Transverse colon (tissue), 4 donors: ENCODE measurements at places on chromosomes 3 and 15. TPM values are rescaled to one million over a fixed set of nuclear protein-coding genes. Genes with fewer than 3 reads are reported as not detected.

- H3K4me3 ChIP-seq: no peak overlapping the region
- no peak for DNase-seq
- no peak overlapping the region for H3K27ac ChIP-seq
- H3K27me3 ChIP-seq: no peaks in the 10 kb centered on the region
- H3K4me1 ChIP-seq: no peaks in the 10 kb centered on the region
Observed at GRCh38 chr15:81814882-81815455, 230.8 kb downstream of the MEX3B start.

GRCh38 chr15:41999290-42000285, 21.3 kb downstream of the PLA2G4E start:
- H3K4me3 ChIP-seq: no peak overlapping the region
- no peaks in the 10 kb centered on the region for H3K4me1 ChIP-seq
- no peak for DNase-seq

- no peaks in the 10 kb centered on the region for H3K36me3 ChIP-seq
- no peaks in the 10 kb centered on the region for H3K27me3 ChIP-seq
- no peak overlapping the region for H3K27ac ChIP-seq
- H3K4me3 ChIP-seq: no peak overlapping the region
- H3K4me1 ChIP-seq: no peaks in the 10 kb centered on the region
Observed at GRCh38 chr3:17808994-17809393, 66.6 kb upstream of the TBC1D5 start.

DNA sequence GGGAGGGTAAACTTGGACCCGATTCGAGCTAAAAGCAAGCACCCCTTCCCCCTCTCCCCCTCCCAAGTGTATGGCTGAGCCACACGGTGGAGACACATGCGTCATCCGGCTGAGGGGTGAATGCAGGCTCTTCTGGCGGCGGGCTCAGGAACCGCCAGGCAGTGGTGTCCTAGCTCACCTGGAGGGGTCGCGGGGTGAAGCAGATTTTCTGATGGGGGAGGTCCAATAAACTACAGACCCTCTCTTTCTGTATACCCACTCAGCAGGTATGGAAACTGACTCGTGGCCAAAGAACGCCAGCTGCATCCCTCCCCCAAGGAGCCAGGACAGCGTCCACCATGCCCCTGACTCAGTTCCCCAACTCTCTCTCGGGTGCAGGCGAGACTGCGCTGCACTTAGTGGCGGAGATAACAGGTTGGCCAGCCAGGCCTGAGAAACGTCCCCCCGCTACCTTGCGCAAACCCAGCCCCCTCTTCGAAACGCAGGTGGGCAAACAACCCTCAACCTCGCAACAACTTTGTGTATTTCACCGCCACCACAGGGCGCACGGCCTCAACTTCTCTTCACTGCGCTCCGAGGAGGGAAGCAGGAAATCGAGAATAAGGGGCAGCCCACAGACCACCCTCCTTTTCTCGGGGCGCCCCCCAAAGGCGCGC, 1.3 kb downstream of the MAGI1 start:
- H3K36me3 ChIP-seq: no peaks in the 10 kb centered on the region
- H3K4me1 ChIP-seq: peaks cover 15% of the 10 kb centered on the region
- peak overlapping the region; percentile 72 for H3K4me3 ChIP-seq

DNA sequence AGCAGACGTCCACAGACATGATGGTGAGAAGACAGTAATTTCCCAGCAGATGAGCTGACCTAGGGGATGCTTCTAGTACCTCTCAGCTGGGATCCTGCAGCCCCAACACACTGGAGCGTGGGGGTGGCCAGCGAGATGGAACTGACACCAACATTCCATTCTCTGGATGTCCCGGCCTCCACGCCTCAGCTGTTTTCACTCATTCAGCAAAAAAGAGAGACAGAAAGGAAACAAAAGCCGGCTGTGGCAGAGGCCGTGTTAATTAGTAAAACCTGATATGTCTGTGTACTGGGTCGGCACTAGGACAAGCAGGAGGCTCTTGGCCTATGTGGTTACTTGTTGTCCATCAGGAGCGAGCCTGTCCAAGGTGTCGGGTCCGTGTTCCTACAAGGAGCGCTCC, 82.6 kb upstream of the MYZAP start:
- peaks cover 10% of the 10 kb centered on the region for H3K4me1 ChIP-seq
- H3K36me3 ChIP-seq: no peaks in the 10 kb centered on the region
- no peak for DNase-seq
- no peaks in the 10 kb centered on the region for H3K27me3 ChIP-seq
- H3K4me3 ChIP-seq: no peak overlapping the region

DNA sequence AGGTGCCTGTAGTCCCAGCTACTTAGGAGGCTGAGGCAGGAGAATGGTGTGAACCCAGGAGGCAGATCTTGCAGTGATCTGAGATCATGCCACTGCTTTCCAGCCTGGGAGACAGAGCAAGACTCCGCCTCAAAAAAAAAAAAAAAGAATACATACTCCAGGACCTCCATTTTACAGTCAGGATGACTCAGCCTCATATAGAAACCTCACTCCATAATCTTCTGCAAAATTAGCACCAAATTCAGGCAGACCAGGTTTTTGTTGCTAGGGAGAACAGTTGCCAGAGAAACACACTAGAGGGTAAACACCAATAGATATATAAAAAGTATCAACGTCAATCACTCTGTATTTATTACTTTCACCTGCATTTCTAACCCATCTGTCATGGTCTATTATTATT, 28.3 kb upstream of the AP3B2 start:
- no peaks in the 10 kb centered on the region for H3K27me3 ChIP-seq
- H3K27ac ChIP-seq: no peak overlapping the region
- no peak overlapping the region for H3K4me3 ChIP-seq
- no peaks in the 10 kb centered on the region for H3K36me3 ChIP-seq
- H3K4me1 ChIP-seq: no peaks in the 10 kb centered on the region
- DNase-seq: no peak

DNA sequence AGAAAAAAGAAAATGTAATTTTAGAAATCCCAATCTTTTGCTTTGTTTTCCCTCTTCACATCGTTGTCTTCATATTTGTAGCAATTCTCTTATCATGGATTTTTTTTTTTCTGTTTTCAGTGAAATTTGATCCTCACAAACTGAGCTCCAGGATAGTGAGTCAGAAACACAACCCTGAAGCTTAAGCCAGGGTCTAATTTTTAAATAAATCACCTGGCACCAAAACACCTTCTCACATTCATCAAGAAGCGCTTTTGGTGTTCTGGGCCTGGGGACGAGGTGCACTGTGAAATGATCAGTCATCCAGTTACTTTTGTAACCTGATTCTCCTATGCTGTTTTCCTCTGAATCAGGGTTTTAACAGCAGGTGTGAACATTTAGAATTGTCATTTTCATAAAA, 87.7 kb downstream of the REC114 start:
- no peaks in the 10 kb centered on the region for H3K27me3 ChIP-seq
- H3K27ac ChIP-seq: no peak overlapping the region
- no peak overlapping the region for H3K4me3 ChIP-seq
- no peaks in the 10 kb centered on the region for H3K4me1 ChIP-seq

DNA sequence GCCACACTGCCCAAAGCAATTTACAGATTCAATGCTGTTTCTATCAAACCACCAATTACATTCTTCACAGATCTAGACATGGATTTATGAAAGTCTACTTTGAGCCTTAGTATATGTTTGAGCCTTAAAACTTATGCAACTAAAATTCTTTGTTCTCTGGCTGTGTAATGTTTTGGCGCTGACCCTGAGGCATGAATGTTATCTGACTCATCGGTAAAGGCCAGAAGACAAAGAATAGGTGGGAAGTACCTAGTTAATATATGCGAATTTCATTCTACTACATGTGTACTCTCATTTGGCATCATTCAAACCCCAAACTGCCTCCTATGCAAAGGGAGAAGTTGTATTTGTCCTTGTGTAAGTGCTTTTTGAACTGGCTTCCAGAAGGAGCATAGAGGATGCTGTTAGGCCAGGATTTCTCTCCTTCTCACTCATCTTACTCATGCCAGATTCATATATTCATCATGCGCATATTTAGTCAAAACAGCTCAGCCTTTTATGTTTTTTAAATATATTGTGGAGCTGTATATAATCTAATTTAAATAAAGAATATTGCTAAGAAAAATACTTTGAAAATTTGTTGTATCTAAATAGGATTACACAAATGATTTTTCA, 204.2 kb downstream of the NFKBIZ start:
- DNase-seq: no peak
- H3K27me3 ChIP-seq: no peaks in the 10 kb centered on the region
- no peak overlapping the region for H3K4me3 ChIP-seq
- no peaks in the 10 kb centered on the region for H3K36me3 ChIP-seq
- H3K4me1 ChIP-seq: no peaks in the 10 kb centered on the region

- no peak for DNase-seq
- no peak overlapping the region for H3K4me3 ChIP-seq
- no peaks in the 10 kb centered on the region for H3K36me3 ChIP-seq
- H3K4me1 ChIP-seq: peaks cover 13% of the 10 kb centered on the region
- H3K27me3 ChIP-seq: no peaks in the 10 kb centered on the region
Observed at GRCh38 chr3:47376393-47376792, 4.4 kb upstream of the PTPN23 start.

DNA sequence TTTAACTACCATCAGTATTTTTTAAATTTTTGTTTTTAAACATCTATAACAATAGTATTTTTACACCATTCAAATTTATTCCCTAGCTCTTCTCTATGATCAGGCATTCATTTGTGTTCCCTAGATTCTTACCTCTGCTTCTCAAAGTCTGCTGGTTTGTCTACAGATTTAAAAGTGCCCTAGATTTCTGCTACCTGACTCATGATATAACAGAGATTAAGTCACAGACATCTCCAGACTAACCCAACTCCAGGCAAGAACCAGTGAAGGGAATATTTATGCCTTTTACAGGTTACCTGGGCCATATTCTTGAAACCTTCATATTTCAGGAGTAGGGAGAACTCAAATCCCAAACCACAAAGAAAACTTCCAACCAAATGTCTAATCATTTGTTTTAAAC, 38.8 kb downstream of the ADAM10 start:
- no peaks in the 10 kb centered on the region for H3K4me1 ChIP-seq
- H3K36me3 ChIP-seq: no peaks in the 10 kb centered on the region
- H3K27me3 ChIP-seq: no peaks in the 10 kb centered on the region
- no peak for DNase-seq
- H3K27ac ChIP-seq: no peak overlapping the region

DNA sequence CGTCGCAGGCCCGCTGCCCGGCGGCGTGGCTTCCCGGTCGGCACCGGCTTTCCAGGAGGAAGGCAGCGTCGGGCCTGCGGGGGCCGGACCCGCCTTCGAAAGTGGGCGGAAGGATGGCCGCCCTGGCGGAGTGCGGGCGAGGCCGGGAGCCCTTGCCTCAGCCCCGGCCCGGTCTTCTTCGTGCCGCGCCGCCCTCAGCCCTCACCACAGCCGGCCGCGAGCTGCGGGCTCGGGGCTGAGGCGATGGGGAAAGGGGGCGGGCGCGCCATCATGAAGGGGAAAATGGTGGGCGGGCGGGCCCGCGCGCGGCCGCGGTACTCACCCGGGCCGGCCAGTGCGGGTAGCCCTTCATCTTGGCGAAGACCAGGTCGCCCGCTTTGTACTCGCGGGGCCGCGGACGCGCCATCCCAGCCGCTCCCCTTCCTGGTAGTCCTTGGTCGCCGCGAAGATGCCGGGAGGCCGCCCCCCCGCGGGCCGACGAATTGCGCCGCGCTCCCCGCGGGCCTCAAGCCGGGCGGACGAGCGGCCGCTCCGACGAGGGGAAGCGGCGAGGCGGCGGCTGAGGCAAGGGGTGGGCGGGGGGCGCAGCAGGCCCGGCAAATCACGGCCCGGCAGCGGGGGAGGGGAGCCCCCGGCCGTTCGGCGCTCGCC, 489 bp downstream of the HDGFL3 start:
- peak overlapping the region; percentile 90 for H3K27ac ChIP-seq
- H3K36me3 ChIP-seq: no peaks in the 10 kb centered on the region
- peaks cover 5% of the 10 kb centered on the region for H3K4me1 ChIP-seq
- DNase-seq: peak; percentile 19
- peaks cover 12% of the 10 kb centered on the region for H3K27me3 ChIP-seq

DNA sequence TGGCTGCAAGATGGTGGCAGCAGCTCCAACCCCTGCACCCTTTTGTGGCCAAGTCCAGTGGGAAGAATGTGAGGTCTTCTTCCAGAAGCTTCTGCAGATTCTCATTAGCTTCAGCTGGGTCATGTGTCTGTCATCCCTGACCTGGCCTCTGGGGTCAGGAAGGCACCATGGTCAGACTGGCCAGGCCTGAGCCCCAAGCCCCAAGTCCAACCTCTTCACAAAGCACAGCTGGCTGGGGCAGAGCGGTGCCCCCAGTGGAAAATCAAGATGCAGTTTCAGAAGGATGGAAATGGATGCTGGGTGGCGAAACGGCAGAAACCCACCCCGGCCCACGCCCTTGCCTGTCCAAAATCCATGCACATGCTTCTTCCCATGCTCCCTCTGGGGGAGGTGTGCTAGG, 15.9 kb upstream of the GATA2 start:
- no peak overlapping the region for H3K4me3 ChIP-seq
- H3K4me1 ChIP-seq: no peaks in the 10 kb centered on the region
- peaks cover 29% of the 10 kb centered on the region for H3K27me3 ChIP-seq
- DNase-seq: no peak

DNA sequence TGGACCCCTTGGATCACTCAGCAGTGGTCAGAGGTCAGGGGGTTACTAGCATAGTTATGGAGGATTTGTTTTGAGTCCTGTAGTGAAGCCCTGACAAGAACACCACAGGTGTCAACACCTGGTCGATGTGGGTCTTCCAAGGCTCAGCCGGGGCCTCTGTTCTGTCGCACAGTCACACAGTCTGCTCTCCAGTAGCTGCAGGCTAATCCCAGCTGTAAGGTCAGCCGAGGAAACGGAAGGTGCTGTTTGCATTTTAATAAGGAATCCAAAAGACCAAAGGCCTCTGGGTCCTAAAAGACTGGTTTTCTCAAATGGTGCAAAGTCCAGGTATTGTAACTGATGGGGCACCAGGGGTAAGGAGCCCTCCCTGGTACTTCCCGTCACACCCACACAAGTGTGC, 71.7 kb downstream of the RPLP1 start:
- H3K4me3 ChIP-seq: no peak overlapping the region
- peak overlapping the region; percentile 42 for H3K27ac ChIP-seq
- H3K36me3 ChIP-seq: no peaks in the 10 kb centered on the region
- DNase-seq: peak; percentile 35
- H3K27me3 ChIP-seq: no peaks in the 10 kb centered on the region

- no peaks in the 10 kb centered on the region for H3K27me3 ChIP-seq
- DNase-seq: no peak
- H3K4me1 ChIP-seq: no peaks in the 10 kb centered on the region
- no peak overlapping the region for H3K4me3 ChIP-seq
Observed at GRCh38 chr3:175869404-175869803, 1010.3 kb downstream of the NAALADL2 start.

GRCh38 chr3:56591262-56591661, 34.3 kb downstream of the CCDC66 start:
- no peak overlapping the region for H3K4me3 ChIP-seq
- no peak for DNase-seq
- no peak overlapping the region for H3K27ac ChIP-seq
- no peaks in the 10 kb centered on the region for H3K27me3 ChIP-seq
- H3K4me1 ChIP-seq: no peaks in the 10 kb centered on the region
- H3K36me3 ChIP-seq: no peaks in the 10 kb centered on the region

GRCh38 chr3:187705164-187705563, 2.8 kb upstream of the RTP2 start:
- DNase-seq: no peak
- H3K27ac ChIP-seq: no peak overlapping the region
- no peaks in the 10 kb centered on the region for H3K36me3 ChIP-seq
- H3K4me1 ChIP-seq: no peaks in the 10 kb centered on the region
- H3K27me3 ChIP-seq: no peaks in the 10 kb centered on the region

The TEX9 gene
- total RNA-seq: 1.8 TPM

The EBLN2 gene
- total RNA-seq: 19.4 TPM

The SAMD7 gene
- total RNA-seq: not detected

The SEMA6D gene
- total RNA-seq: 23.3 TPM

The KIF15 gene
- 0.95 TPM for total RNA-seq
